ENCODE measurements at places on chromosomes 1 and 21.

- no peak for DNase-seq
Measured at GRCh38 chr1:180577361-180577760, 18.6 kb downstream of the OVAAL start.

GRCh38 chr1:62682531-62682930 is 5.7 kb downstream of the DOCK7 start:
- DNase-seq, result peak; percentile 2

- DNase-seq, result no peak
Measured at GRCh38 chr1:167430134-167430848, 88.0 kb downstream of the CD247 start.

- DNase-seq, result no peak
Measured at GRCh38 chr1:88922214-88922613, 30.8 kb upstream of the GTF2B start.

GRCh38 chr1:95941121-95941798 is 707.2 kb downstream of the RWDD3 start:
- no peak for DNase-seq

GRCh38 chr1:80639777-80640533 is 1160.8 kb upstream of the ADGRL2 start:
- no peak for DNase-seq

GRCh38 chr1:32647308-32648134 is 2.8 kb downstream of the ZBTB8OS start:
- DNase-seq, result no peak

DNA sequence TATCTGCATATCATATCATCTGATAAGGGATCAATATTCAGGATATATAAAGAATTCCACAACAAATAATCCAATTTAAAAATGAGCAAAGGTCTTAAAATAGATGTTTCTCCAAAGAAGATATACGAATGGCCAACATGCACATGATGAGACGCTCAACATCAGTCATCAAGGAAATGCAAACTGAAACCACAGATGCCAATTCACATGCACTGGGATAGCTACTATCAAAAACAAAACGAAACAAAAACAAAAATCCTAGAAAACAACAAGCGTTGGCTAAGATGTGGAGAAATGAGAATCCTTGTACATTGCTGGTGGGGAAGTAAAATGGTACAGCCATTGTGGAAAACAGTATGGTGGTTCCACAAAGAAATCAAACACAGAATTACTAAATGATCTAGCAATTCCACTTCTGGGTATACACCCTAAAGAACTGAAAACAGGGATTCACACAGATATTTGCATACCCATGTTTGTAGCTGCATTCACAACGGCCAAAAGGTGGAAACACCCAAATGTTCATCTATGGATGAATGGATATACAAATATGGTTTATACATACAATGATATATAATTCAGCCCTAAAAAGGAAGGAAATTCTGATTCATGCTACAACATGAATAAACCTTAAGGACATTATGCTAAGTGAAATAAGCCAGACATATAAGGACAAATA is 79.4 kb downstream of the PCSK9 start:
- no peak for DNase-seq

GRCh38 chr1:8677782-8678181 is 139.7 kb downstream of the RERE start:
- DNase-seq, result no peak

DNA sequence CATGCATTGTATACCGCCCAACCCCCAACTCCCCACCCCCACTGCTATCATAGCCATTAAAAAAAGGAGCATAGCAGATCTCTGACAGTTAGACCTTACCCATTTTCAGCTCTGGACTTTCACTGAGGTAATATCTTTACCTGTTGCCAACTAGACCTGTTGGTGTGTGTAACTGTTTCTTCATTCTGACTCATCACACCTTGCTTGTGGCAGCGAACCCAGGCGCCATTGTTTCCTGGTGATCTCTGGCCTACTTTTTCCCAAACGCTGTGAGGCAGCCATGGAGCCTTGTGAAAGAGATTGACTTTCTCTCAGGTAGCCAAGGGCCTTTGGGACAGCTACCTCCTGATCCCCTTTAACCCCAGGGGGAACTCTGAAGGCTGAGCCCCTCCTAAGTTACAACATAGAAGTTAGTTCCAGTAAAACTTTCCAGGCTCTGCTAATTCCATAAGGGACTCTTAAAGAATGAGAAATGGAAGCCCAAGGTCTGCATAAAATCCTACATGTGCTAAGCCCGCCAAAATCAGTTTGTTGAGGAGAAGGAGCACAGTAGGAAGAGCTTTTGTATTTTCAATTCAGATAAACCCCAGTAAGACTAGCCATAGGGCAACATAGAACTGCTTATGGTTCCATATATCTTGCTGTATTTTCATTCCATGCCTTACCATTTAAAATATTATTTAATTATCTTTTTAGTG is 196.1 kb upstream of the CAMK1G start:
- DNase-seq, result no peak

DNA sequence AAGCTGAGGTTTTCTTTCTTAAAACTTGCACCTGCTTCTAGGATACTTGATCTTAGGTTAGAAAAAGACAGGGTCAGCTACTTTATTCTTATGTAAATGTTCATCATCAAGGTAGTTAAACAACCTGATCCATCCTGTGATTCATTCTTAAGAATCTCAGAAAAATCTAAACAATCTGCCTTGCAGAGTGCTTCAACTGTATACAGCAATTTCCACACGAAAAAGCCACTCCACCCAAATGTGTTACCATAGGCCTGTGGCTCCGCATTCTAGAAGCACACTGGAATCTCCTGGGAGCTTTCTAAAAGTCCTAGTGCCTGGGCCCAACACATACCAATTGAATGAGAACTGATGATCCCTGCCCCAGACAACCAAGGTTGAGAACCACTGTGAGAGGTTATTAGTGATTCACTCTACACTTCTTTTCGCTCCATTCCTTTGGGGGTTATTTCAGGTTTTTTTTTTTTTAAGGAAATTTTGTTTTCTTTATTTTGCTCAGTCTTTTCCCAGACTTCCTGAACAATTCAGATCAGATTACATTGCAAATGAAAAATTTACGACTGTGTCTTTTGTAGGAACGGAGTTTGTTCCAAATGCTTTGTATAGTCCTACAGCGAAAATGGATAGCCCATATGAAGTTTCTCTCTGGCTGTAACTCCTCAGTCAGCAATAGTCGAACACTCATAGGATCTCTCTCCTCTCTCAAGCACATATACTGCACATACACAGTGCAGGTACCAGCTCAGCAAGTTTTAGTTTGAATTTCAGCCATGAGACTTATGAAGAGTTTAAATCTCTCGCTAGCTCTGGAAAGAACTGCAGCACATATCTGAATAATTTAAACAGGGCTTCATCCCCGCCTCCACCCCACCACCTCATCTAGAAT is 16.1 kb downstream of the SMYD2 start:
- no peak for DNase-seq

- DNase-seq, result no peak
Measured at GRCh38 chr1:244010191-244010590, 40.9 kb upstream of the ZBTB18 start.

GRCh38 chr21:36706951-36707762 is 8.2 kb downstream of the SIM2 start:
- DNase-seq, result no peak

DNA sequence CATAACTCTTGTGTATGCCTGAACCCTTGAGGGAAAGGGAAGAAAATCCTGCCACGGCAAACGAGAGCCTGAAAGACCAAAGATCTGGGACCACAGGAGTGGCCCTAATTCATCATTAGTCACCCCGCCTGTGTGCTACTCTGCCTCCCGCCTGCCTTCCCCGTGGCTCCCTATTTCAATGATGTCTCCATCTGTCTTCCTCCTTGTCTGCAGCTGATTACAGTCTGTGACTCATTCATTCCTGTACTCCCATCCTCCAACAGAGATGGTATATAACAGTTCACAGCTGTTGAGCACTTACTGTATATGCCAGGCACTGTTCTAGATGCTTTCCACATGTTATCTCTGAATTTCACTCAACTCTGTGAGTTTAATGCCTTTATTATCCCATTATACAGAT is 96.6 kb downstream of the SEC16B start:
- DNase-seq, result no peak

DNA sequence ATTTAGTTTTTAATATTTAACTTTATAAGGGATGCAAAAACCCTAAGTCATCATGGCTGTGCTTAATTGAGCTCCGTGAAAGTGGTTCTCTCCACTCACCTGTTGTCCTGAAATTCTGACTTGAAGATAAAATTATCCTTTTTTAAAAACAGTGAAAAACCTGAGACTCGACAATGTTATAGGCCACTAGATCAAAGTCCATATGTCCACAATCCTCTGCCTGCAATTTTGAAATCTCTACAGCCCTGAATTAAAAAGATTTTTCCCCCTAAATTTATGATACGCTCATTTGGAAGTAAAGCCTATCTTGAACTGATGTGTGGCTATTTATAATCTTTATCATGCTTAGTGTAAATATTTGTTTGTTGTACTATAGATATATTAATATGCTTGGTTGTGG is 18.7 kb downstream of the OSBPL9 start:
- DNase-seq, result no peak

DNA sequence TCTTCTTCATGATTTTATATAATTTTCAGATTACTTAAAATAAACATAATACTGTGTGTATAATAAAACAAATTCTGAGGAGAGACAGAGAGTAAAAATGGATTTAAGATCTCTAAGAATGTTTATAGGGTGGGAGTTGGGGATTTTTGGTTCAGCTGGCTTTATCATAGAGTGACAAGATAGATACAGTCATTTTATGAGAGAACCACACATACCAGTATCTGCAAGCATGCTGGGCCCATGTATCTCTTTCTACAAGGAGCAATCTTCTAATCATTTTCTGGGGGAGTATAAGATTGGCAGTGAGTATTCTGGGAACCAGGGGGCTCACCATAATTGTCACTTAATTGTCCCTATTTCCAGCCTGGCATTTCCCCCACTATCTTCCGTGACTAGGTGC is 64.3 kb upstream of the DUSP10 start:
- DNase-seq, result no peak

DNA sequence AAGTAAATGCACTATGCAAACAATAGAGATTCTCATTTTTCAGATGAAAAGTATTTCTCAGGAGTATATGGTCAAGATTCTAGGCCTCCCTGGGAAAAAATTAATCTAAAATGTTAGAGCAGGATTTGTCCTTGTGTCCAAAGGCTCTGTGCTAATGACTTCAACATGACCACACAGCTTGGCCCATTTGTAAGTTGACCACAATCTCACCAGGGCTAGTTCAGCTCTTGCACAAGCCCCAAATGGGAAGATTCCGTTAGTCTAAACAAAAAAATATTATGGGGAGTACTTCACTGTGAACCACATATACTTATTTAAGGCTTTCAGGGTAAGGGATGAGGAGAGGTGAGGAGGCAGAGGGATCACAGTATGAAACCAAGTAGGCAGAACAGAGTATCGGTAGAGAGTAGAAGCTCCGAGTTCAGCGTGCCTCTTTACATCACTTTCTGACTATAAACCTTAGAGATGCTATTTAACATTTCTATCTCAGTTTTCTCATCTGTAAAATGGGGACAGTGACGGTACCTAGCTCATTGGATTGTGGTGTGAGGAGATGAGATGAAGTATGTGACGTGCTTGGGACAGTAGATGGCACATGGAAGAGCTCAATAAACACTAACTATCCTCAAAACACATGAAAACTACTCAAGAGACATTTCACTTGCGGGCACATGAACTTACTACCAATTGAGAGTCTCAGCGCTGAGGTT is 37.8 kb upstream of the CTTNBP2NL start:
- no peak for DNase-seq

GRCh38 chr1:117838911-117839310 is 90.5 kb downstream of the GDAP2 start:
- DNase-seq, result no peak

DNA sequence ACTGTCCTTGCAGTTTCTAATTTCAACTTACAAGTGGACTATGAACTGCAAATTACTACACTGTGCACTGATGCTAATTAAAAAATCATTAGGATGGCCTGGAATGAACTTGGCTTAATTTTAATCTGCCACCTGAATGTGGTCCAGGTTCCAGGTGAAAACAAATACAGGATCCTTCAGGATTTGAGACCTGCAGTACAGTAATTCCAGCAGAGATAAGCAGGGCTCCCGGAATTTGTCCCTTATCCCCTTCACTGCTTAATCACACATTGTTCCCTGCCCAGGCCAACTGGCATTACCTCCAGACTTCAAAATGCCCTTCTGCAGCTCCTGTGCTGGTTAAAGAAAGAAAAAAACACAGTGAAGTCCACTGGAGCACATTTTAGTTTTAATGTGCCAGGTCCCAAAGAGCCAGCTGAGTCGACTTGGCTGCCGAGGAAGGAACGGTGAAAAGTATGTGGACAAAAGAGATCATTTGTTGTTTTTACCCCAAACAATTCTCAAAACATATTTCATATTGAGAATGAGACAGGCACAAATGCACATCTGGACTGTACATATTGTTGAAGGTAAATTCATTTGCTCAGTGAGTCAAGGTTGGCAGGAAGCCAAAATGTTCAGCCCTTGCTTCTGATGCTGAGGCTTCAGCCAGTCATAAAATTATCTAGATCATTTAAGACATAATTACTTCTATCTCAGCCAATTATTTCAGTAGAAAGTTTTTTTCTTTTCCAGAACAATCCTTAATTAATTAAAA is 28.3 kb downstream of the DEGS1 start:
- no peak for DNase-seq

GRCh38 chr1:175204330-175204729 is 11.8 kb upstream of the KIAA0040 start:
- DNase-seq, result no peak

GRCh38 chr1:203126866-203127665 is 460 bp upstream of the ADORA1 start:
- DNase-seq, result no peak

DNA sequence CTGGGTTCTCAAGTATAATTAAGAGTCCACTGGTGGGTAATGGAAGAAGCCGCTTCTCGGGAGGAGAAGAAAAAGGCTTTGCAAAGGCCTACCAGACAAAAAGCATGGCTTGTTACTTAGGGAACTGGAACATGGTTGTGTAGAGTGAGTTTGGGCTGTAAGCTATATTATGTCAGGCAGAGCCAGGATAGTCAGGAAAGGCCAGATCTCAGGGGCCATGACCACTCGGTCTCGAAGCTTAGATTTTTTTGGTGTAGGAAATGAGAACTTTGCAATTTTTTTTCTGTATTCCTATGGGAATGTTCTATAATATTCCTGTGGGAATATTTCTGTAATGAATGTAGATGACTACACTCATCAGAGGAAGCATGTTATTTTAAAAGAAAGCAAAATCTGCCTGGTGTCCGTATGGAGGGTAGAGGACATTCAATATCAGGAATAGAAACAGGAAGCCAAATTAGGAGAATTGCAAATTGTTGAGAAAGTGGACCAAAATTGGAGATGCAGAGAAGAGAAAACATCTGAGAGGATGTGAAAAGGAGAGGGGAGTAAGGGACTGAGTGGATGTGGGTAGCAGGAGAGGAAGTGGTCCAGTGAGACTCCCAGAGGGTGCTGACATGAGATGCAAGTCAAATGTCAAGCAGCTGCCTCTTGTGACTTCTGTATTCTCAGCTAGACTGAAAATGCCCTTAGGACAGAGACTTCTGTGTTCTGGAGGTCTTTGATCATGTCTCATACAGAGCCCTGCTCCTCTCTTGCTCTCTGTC is 45.2 kb upstream of the HAO2 start:
- DNase-seq, result no peak
